Naive thymus-derived CD8-positive, alpha-beta T cell (primary cell): ENCODE measurements at places on chromosomes 3 and 15.

GRCh38 chr15:41881550-41881919 is 12.3 kb downstream of the SPTBN5 start:
- DNase-seq: no peak

DNA sequence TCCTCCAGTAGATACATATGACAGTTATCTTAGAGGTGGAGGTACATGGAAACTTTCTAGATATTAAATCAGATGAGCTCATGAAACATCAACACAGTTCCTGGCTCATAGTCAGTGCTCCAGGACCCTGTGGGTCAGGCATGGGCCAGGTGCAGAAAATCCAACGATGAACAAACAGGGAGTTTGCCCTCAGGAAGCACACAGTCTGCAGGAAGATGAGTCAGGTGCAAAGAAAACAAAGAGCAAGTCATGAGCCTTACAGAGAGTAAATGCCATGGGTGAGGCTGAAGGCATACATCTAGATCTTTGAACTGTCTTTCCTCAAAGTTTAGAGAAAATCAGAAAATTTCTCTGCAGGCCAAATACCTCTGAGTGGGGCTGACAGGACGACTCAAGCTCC is 184.2 kb upstream of the TPM1 start:
- DNase-seq: no peak

- DNase-seq: no peak
Measured at GRCh38 chr15:69093614-69094013, 66.8 kb upstream of the GLCE start.

- no peak for DNase-seq
Measured at GRCh38 chr15:84671211-84671610, 13.2 kb upstream of the NMB start.

DNA sequence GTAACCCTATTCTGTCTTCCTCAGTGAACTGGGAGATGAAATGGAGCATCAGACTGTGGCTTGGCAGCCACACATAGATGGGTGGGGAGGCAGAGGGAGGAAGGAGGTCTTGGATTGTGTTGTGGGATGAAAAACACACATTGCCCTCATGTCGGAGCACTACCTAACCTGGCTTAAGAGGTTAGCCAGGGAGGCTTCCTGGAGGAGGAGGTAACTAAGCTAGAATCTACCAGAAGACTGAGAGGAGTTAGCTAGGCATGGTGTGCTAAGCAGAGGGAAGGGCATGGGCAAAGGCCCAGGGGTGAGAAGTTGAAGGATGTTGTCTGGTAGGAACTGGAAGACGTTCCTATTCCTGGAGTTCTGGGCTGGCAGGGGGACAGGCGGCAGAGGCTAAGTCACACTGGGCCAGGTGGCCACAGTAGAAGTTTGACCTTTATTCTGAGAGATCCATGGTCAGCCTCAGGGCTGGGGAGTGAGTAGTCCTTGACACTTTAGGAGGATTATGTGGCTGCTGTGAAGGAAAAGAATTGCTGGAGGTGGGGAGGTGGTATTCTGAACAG is 7.7 kb upstream of the PRKCD start:
- no peak for DNase-seq

GRCh38 chr3:2082871-2083480 is 15.7 kb upstream of the CNTN4 start:
- no peak for DNase-seq

GRCh38 chr15:45200001-45200798 is 12.4 kb upstream of the SHF start:
- DNase-seq: peak; percentile 98
